ENCODE measurements at places on chromosomes 2 and 18.

DNA sequence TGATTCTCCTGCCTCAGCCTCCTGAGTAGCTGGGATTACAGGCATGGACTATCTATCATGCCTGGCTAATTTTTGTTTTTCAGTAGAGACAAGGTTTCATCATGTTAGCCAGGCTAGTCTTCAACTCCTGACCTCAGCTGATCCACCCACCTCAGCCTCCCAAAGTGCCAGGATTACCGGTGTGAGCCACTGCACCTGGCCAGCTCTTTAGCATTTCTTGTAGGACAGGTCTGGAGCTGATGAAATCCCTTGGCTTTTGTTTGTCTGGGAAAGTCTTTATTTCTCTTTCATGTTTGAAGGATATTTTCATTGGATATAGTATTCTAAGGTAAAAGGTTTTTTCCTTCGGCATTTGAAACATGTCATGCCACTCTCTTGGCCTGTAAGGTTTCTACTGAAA is 20.2 kb downstream of the VPS54 start:
- DNase-seq, result no peak

- no peak for DNase-seq
These were observed 122.1 kb upstream of the SLC39A10 start for GRCh38 chr2:195534971-195535370.

DNA sequence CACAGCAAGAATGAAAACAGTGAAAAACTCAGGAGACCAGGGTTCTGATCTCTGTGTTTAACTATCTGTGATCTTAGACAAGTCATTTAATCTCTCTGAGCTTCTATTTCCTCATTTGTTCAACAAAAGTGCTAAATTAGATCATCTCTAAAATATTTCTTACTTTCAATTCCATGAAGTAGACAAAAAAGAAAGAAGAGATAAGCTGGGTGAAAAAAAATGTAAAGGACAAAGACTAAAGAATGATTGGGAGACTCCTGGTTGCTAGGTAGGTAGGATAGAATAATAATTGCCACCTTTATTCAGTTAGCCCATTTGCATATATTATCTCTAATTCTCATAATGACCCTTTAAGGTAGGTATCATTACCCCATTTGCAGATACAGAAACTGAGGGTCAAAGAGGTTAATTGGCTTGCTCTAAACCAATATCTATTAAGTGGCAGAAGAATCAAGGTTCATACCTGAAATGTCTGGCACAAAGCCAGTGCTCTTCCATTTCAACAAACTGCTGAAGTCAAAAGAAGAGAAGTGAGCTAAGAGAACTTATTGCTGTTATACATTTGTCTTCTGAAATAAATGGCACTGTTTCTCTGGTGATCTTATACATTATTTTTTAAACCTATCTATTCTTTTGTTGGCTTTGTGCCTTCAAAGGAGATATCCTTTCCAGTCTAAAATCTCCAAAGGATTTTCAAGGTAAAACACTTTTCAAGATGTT is 141.7 kb downstream of the OTX1 start:
- no peak for DNase-seq

- DNase-seq, result no peak
These were observed 20.0 kb downstream of the SETBP1 start for GRCh38 chr18:44700652-44701051.

DNA sequence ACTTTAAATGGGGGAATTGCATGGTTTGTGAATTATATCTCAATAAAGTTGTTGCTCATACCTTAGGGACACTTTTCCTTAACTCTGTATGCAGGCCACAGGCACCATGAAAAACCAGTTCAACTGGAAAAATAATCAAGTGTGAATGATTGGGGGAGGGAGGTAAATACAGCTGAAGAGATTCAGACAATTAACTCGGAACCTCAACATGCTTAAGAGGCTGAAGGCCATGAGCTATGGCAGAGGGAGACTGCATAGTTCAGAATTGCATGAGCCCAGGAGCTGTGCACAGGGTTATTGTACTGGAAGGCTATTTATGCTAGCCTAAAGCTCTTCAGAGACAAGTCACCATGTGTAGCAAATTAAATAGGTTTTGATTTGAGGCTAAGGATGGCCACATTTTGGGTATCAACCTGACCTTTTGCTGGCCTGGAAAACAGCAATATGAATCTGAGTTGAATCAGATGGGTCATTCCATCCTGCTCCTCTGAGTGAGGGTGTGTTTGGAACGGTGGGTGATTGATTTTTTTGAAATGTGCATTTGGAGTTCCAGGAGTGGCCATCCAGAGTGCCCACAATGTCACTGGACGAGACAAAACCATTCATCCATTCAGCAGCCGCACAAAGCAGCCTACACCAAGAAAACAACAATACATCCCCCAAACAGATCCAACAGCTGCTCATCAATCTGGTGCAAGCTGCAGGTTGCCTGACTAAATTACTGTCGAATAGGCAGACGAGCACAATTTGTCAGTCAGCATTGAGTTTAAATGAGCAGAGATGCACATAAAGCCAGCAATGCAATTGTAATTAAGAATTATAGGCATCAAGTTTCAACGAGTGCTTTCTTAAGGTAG is 42.5 kb downstream of the HRH4 start:
- DNase-seq, result no peak

- no peak for DNase-seq
These were observed 1238.0 kb upstream of the NRXN1 start for GRCh38 chr2:52269696-52270485.

DNA sequence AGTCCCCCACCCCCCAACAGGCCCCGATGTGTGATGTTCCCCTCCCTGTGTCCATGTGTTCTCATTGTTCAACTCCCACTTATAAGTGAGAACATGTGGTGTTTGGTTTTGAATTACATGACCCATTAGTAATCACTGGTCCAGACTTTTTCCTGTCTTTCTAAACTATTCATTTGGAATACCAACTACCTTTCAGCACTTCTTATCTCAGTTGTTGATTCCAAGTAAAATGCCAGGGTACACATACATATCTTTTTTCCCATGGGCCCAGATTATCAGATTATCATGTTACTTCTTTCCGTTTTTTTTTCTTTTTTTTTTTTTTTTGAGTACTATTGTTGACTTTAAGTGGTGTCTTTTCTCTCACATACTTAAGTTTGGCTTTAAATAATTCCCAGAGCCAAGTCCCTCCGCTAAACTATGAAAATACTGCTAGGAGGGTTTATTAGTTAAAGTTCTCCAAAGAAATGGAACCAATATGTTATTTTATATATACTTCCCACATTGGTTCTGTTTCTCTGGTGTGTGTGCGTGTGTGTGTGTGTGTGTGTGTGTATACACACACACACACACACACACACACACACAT is 389.3 kb downstream of the IRS1 start:
- DNase-seq, result no peak

DNA sequence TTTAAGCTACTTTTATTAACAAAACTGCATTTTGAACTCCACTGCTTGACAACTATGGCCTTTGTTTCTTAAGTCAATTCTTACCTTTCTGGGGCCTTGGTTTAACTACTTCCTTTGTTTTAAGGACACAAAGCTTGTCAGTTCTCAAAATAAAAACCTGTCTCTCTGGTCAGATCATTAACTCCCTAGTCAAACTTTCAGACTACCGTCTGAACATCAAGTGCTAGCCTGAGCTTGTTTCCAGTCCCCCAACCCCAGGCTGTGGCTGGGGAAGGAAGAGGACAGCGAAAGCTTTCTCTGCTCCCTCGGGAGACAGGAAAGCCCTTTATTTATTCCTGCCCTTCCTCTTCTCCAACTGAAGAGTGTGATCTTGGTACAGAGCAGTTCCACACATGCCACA is 1.7 kb downstream of the SH3YL1 start:
- DNase-seq, result no peak

DNA sequence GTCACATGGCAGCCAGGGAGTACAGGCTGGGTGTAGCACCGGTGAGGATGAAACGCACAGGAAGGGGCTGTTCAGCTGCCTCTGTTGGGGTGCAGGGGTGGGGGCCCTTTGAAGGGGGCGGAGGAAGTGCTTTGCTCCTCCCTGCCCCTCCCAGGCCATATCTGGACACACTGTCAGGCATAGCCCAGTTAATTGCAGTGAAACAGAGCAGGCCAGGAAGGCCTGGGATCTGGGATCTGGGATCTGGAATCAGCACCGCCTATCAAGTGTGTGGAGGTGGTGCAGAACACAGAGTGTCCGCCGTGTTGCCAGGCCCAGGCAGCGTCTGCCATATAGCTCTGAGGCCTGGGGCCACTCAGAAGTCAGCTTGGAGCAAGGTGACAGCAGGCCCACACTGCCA is 119.3 kb upstream of the MSH2 start:
- DNase-seq, result no peak

GRCh38 chr18:5693699-5694294 is 150.0 kb upstream of the EPB41L3 start:
- DNase-seq, result no peak

GRCh38 chr2:5253263-5253662 is 438.9 kb upstream of the SOX11 start:
- DNase-seq, result no peak
